ENCODE measurements at places on chromosomes 11 and 22.
A peak's percentile ranks its signal among the peaks of the same experiment; 100 is the strongest.

DNA sequence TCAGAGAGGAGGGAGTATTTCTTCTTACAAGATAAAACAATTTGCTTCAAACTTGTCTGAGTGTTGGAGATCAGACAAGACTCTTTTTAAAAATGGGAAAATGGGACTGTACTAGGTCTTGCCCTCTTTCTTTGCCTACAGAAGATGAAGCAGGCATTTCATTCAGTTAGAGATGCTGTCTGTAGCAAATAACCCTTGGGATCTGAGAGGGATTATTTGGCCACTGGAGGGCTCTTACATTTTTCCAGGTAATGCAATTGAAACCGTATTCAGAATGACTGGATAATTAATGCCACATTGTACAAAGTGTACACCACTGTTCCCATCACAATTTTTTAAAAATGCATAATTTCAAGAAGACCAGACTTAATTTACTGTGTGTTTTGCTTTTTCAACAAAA, 258.5 kb upstream of the KIRREL3 start:
- no peak for DNase-seq

DNA sequence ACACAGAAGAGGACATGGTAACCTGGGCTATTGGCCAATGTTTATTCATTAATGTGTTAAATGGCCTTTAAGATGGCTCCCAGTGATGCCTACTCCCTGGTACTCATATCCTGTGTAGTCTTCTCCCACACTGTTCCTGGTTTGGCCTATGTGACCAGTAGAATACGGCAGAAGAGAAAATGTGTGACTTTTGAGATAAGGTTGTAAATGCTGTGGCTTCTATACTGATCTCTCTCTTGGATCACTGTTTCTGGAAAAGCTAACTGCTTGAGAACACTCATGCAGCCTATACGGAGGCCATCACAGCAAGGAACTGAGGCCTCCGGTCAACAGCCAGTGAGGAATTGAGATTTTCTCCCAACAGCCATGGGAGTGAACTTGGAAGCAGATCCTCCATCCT, 24.1 kb downstream of the MAML2 start:
- DNase-seq: no peak

GRCh38 chr22:20781272-20781990, 7.5 kb downstream of the SERPIND1 start:
- no peak for DNase-seq

GRCh38 chr11:63352144-63352543, 17.4 kb upstream of the SLC22A9 start:
- no peak for DNase-seq

- DNase-seq: no peak
Observed at GRCh38 chr11:113034576-113034975, 73.4 kb downstream of the NCAM1 start.

DNA sequence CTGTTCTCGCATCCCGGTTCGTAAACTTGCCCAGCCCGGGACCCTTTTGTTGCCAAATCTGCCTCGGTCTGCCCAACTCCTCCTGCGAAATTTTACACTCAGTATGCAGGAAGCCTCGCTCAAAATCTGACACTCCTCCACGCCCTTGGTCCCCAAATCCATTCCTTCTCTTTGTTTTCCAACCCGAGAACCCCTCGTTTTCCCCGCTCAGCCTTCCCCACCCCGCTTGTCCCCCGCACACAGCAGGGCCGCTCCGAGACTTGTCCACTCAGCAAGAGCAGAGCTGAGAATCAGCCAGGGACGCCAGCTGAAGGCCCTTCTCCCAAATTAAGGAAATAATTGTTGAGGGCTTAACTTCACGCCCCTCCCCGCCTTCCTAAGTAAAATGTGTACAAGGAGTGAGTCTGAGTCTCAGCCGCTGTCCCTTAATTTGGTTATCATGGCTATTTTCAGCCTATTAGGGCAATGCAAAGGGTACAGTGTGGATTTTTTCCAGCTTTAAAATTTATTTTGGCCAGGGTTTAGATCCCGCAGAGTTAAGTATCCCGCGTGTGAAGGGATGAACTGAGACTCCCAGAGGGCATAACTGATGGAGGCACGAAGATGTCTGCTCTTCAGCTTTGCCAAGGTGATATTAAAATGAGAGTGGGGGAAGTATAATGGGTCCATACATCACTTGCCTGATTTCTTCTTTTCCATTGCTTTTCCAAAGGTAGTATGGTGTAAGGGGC, 581 bp upstream of the FBXO3 start:
- DNase-seq: no peak

GRCh38 chr11:58428021-58428420, at the start of gene OR5B2:
Gene OR5B2 (minus strand): TSS chr11:58428121. CDS start chr11:58423261, 4,860 bp downstream.
- no peak for DNase-seq

- no peak for DNase-seq
Observed at GRCh38 chr11:12266943-12267342, 110.4 kb upstream of the PARVA start.

- peak; percentile 19 for DNase-seq
Observed at GRCh38 chr11:4699697-4700435, 2.2 kb upstream of the OR51E2 start.

- DNase-seq: peak; percentile 32
Observed at GRCh38 chr11:108117746-108118371, 3.5 kb upstream of the ACAT1 start.

GRCh38 chr11:78733031-78733430, 158.4 kb upstream of the NARS2 start:
- no peak for DNase-seq

- DNase-seq: no peak
Observed at GRCh38 chr11:4607096-4607495, 935 bp downstream of the TRIM68 start.

- no peak for DNase-seq
Observed at GRCh38 chr11:125274774-125275173, 110.2 kb downstream of the PKNOX2 start.

DNA sequence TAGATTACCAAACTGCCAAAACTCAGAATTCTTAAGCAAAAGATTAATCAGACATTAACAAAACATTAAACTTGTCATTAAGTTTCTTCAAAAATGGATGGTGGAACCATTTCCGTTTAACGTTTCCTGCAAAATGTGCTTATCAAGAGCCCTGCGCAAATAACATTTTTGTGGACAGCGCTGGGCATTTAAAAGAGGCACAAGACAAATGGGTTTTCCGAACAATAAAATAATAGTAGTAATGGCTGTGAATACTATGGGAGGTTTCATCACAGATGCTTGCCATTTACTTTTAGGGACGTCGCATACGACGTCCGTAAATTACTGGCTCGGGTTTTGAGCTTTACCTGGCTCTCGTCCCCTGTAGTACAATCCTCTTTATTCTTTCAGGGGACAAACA, 1.1 kb downstream of the NPAT start:
- no peak for DNase-seq

GRCh38 chr11:108639146-108639545, 25.7 kb upstream of the DDX10 start:
- no peak for DNase-seq

DNA sequence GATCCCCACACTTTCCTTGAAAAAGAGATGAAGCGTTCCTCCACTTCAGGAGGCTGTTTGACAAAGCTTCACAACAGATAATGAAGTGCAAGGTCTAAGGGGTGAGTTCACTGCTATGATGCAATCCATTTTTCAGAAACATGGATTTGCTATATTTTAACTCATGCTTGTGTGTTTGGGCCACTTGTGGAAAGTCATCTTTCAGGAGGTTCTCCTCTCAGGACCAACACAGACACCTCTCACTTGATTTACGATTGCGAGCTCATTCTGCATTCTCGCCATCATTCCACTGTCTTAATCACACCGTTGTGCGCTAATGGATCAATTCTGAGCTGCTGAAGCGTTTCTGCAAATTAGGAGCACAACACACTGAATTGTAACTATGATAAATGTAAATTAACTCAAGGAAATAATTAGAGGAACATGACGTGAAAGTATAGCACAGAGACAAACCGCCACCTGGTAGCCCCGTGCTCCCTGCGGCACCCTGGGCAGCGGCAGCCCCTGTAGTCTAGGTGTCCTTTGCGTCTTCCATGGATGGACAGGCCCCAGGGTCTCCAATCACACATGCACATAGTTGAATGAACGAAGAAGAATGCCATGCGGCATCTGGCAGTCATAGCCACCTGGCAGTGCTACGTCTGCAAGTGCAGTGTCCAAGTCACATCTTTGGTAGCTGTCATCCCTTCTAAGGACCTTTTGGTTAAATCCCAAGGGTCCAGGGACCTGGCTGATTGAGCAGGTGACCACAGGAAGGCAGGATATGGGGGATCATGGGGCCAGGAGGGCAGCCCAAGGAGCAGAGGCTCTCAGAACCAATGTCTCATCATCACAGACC, 28.1 kb upstream of the RTL6 start:
- DNase-seq: no peak

GRCh38 chr11:134346976-134347350, 15.2 kb downstream of the GLB1L2 start:
- no peak for DNase-seq

DNA sequence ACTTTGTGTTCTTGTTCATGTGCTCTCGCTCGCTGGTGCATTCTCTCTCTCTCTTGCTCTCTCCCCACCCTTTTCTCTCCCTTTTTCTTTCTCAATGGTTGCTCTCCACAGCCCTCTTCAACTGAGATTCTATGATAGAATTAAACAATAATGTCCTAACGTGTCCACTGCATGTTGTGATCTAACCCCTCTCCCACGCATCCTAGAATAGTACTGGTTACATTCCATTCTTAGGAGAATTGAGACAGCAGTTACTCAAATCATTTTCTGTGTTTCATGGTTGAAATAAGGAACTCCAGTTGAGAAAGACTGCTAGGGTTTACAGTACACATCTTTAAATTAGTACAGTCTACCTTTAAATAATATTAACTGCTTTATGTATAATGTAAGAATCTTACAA, 318.1 kb upstream of the PITPNB start:
- DNase-seq: no peak

GRCh38 chr11:27248576-27249509, 114.2 kb downstream of the CCDC34 start:
- DNase-seq: no peak

DNA sequence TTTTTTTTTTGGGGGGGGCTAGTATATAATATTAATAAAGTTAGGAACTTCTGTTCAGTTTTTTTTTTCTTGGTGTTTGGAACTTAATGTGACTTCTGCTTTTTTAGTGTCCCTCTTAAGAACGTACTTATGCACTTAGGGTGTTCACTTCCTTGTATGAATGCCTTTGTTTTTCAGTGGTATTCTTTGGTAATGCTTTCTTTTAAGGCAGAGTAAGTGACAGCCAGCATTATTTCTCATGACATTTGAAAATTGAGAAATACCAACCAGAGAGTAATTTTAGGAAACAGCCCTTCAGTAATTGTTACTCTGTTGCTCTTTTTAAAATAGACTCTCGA, 2.4 kb downstream of the GRK3 start:
- DNase-seq: no peak
